ENCODE measurements at places on chromosomes 3 and 15.

- no peak for DNase-seq
These were observed 150.9 kb downstream of the LRRC28 start for GRCh38 chr15:99402014-99402729.

DNA sequence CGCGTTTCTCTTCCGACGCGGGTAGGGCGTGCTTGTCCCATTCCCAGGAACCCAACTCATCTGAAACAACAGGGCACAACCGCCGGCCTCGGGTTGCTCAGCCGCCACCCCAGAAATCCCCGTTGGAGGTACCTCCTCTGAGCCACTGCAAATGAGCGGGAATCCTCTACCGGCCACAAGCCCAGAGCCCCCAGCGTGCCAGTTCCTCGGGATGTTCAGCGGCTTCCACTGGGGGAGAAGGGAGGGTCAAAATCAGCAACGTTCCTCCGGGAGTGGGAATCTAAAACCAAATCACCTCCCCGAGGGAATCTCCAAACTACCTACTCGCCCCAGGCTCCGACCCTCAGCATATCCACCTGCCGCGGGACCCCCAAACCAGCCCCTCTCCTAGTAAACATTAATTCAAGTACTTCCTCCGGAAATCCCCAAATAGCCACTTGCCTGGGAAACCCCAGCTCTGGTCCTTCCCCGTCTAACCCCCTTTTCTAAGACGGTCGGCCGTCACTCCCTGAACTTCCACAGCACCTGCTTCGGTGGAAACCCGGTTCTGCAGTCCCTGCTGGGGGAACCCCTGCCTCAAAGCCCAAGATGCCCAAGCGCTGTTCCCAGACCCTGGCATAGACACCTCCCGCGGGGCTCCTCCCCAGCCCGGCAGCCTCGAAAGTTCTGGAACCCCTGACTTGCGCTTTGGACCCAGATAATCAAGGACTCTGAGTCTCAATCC is 887 bp downstream of the OXTR start:
- peak; percentile 7 for DNase-seq

DNA sequence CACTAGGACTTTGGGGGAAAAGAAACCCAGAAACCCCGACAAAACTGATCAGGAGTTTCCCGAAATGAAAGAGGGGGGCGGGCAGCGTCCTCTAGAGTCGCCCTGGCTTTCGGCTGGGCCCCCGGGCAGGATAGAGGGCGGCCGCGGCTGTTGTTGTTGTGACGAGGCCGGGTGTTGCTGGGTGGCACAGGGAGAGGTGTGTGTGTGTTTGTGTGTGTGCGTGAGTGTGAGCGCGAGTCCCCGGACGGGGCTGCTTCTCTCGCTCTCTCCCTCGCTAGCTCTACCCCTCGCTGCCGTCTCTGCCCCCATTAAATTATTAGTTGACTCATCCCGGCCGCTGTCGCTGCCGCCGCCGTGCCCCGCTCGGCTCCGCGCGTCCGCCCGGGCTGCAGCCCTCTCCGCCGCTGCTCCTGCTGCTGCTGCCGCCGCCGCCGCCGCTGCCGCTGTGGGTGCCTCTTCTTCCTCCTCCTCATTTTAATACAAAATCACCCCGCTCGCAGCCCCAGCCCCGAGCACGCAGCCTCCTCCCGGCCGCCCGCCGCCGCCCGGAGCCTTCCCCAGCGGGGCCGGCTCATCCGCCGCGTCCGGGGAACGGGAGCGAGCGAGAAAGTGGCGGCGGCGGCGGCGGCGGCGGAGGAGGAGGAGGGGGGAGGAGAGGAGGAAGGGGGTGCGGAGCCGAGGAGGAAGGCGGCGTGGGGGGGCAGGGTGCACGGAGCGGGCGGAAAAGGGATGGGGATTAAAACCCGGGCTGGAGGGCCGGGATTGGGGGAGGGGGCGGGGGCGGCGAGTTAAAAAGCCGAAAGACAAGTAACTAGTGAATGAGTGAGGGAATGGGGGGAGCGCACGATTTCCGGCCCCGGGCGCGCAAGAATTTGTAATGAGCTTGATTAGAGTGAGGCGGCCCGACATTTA is at the start of gene SATB1:
Gene SATB1 (minus strand): TSS at position 611 of the 912 bp plus-strand sequence. CDS start 4,372 bp downstream, outside the sequence.
- peak; percentile 36 for DNase-seq

DNA sequence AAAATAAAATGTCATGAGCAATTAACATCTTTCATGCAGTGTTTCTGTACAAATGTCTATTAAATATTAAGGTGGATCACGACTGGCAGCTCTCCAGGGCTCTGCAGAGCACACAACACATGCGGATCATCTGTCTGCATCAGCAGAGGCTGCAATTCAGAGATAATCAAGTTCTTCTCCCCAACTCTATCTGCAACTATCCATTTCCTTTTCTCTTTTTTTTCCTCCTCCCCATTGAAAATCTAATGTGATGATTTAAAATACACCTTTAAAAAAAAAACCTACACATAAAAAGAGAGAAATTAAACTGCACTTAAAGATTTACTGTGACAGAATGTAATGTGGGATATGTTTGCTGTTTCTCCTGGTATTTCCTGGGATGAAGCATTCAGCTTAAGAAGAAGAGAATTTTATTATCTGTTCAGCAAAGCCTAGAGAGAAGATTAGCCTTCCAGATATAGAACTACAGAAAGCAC is 352.6 kb upstream of the CCDC54 start:
- DNase-seq, result no peak

- no peak for DNase-seq
These were observed 305.7 kb upstream of the ATP11B start for GRCh38 chr3:182487611-182488010.

GRCh38 chr15:63501256-63502089 is 2.9 kb upstream of the USP3 start:
- DNase-seq, result peak; percentile 82

- no peak for DNase-seq
These were observed 7.6 kb upstream of the TMEM44 start for GRCh38 chr3:194640829-194641228.

DNA sequence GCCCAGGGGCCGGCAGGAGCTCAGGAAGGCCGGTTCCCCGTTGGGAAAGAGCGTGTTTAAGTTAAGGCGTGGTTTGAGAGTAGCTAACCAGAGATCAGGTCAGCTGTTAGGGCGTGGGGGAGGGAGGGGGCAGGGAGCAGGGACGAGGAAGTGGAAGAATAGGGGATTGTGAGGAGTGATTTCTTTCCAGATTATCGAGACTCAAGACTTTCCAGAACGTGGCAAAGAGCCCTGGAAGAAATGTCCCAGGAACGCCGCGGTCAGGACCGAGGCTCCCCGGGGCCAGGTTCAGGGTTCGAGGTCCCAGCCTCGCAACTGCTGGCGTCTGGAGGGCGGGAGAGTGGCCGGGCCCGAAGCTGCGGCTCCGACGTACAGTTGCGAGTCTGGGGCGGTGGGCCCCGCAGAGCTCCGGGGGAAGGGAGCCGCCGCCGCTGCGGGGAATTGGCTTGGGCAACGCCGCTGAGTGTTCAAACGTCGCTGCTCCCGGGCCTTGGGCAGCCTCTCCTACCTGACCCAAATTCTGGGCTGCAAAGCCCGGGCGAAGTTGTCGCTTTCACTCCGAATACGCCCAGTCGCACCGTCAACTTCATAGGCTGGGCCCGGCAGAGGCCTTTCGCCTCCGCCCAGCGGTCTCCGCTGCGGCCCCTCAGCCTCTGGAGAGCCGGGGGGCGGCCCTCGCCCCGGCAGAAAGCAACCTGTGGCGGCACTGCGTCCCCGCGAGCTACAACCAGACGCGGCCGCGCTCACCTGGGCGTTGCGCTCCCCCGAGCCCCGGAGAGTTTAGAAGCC is 9.5 kb downstream of the ISL2 start:
- peak; percentile 51 for DNase-seq

GRCh38 chr15:42084465-42085235 is 9.7 kb downstream of the PLA2G4D start:
- DNase-seq, result peak; percentile 50

DNA sequence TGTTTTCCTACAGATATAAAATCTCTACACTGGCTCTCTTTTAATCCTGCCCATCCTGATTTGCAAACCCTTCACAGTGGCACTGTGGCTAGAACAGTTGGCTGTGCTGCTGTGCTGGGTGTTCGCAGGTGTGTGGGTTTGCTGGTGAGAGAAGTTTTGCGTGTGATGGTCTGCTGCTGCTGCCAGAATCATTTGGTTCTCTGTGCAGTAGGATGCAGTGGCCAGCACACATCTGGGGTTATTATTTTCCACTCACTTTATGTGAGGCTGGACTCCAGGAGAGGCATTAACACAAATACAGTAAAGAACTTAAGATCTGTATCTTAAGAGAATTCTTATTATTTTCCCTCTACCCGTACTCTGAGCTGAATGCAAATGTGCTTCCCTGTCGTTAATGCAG is 16.0 kb upstream of the PSMD6 start:
- DNase-seq, result no peak

DNA sequence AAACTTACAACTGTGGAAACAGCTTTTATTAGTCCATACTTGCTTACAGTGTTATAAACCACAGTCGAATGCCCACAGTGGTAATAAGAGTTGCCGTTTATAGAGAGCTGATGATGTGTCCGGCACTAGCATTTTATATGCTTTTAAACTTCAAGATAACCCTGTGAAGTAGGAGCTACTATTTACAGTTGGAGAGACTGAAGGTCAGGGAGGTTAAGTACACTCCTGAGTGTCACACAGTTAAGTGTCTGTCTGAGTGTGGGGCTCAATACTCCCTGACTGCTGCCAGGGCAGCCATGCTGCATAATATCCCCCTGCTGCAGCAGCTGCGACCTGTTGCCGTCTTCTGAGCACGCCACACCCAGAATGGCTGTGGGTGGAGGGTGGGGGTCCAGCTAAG is 89.9 kb upstream of the TNFAIP8L3 start:
- DNase-seq, result no peak

DNA sequence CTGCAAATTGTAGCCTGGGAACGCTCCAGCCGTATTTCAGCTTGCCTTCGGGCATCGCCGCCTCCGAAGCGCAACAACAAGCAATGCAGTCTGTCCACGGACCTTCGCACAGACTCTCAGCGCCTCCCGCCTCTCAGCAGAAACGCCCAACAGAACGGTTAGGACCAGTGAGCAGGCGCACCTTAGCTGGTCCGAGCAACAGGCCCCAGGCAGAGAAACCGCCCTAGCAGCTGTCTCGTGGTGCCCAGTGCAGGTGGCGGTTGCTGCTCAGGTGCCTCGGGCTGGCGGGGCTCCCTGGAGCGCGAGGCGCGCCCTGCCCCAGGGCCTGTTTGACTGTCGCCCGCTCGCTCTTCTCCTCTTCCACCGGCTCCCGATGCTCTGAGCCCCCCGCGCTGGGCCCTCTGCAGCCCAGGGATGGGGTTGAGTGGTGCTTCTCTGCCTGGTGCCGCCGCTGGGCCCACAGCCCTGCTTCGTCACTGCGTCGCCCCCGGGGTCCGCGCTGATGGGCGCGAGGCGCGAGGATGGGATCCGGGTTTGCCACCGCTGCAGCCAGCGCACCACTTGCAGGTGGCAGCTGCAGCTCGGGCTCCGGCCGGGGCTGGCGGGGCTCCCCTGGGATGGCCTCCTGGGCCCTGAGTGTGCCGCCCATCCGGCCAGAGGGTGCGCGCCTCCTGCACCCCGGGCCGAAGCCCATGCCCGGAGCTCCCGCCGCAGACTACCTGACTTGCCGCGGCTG is 268.4 kb upstream of the FRG2C start:
- DNase-seq, result no peak

Data from HCEC 1CT (cell line).